ENCODE measurements at places on chromosomes 7 and 10.

DNA sequence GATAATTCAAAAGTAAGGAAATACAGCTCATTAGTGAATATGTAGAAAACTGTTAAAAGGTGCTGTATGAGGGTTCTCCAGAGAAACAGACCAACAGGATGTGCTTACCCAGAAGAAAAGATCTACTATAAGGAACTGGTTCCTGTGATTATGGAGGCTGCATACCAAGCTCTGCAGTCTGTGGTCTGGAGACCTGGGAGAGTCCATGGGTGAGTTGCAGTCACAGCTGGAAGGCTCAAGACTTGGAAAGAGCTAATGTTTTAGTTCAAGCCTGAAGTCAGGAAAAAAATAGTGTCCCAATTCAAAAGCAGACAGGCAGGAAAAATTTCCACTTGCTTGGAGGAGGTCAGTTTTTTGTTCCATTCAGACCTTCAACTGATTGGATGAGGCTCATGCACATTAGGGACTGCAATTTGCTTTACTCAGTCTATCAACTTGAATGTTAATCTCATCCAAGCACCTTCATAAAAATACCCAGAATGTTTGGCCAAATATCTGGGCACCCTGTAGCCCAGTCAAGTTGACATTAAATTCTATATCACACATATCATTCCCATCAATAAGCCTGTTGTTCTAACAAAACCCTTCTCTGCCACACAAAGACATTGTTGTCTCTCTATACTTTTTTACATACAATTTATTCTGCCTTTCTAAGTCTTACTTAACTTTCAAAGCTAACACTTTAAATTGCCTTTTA lies 197.9 kb upstream of the KLF6 start:
- DNase-seq, result no peak

DNA sequence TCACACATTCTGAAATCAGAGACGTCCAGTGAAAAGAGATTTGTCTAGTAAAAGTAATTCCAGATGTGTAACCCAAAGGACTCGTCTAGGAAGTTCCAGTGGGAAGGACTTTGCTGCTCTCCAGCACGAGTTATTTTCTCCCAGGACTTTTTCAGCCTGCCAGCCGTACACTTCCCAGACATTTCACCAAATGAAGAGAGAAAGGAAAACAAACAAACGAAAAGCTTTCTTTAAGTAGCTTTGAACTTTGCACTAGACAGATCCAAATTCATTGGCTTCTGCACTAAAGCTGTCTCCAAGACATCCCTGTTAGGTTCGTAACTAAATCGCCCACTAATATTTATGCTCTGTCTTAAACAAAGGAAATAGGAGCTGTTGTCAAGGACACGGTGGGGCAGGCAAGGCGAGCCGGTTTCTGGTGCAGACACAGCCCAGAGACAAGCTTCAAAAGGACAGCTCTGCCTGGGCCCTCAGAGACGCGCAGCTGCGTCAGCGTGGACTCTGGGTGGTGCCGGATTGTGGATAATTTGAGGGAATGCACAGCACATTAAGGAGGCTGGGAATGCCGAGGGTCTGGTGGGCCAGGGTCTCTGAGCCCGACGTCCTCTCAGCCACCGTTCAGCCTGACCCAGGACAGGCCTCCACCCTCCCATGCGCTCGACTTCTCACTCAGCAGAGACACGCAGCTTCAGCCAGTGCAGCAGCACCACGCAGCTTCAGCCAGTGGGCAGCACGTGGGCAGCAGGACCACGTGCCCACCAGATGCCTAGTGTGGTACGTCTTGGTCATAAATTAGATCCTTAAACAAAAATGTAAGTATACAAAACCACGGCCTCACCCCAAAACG lies 64.1 kb upstream of the INSIG1 start:
- DNase-seq, result no peak

- no peak for DNase-seq
Observed at GRCh38 chr10:15208221-15208620, 39.7 kb upstream of the NMT2 start.

DNA sequence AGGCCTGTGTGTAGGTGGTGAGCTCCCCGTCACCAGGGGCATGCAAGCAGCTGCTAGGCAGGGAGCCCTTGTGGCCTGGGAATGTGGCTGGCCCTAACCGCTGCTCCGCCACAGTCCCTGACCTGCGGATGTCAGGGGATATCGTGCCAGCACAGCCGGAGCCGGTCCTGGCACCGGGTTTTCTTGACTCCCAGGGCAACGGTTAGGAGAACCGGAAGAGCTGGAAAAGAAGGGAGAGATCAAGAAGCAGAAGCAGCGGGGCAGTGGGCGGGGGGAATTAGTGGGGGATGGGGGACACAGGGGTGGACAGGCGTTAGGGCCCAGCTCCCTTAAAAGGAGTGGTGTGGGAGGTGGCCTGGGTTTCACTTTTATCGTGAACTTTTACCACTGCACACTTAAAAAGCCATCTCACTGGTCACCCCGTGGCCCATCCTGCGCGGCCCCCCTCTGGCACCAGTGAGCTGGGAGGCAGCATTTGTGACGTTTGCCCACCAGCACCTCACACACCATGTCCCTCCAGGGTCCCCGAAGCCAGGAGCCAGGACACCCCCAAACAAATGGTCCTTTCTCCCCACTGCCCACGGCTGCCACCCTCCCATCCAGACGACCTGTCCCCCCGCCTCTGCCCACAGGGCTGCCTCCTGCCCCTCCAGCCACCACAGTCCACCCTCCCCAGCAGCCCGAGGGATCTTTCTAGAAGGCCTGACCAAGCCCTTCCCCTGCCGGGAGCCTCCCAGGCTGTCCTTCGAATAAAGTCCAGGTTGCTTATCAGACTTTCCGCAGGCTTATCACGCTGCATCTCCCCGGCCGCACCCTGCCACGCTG lies 1.8 kb upstream of the MICALL2 start:
- peak; percentile 50 for DNase-seq

GRCh38 chr10:92822060-92822634 lies 26.2 kb upstream of the EXOC6 start:
- no peak for DNase-seq

- DNase-seq, result no peak
Observed at GRCh38 chr10:129467359-129468064, 471 bp downstream of the MGMT start.

GRCh38 chr7:97027427-97028234 lies 3.0 kb upstream of the DLX5 start:
- peak; percentile 87 for DNase-seq

DNA sequence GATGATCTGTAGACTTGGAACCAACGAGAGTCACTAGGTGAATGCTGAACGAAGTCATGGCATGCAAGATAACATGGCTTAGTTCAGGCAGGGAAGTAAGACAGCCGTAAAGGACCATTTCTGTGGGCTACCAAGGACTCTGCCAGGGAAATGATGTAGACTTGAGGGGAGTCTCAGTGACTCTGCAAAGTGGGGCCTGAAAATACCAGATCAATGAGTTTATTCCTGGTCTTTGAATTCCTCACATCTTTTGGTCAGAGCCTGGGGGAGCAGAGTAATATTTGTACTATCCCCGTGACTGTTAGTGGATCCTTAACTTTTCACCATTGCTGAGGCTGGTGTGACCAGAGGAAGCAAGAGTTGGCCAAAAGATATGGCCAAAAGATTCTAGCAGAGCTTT lies 60.7 kb upstream of the INHBA start:
- no peak for DNase-seq

GRCh38 chr7:142375710-142376313 lies 118.0 kb upstream of the PRSS58 start:
- DNase-seq, result peak; percentile 59

DNA sequence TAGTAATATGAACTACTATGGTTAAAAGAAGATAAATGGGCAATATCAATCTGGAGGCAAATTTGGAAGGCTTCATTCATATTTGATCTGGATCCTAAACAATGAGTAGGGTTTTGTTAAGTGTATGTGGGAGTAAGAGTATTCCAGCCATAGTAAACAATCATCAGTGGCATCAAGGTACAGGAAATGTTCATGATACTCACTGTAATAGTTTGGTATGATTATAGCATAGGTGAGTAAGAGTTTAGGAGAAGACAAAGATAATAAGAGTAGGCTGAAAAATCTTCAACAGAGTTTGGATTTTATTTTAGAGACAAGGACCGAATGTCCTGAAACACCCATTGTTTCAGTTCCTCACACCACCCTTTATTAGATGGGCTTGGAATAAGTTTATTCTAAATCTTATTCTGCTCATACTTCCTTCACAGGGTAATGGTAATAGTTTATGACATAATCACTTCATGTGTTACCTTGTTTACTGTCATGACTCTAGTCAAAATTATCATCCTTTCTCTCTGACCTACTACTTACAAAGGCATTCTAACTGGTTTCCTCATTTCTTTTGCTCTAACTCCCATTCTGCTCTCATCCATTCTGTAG lies 38.9 kb downstream of the BRAF start:
- no peak for DNase-seq

- no peak for DNase-seq
Observed at GRCh38 chr10:78596556-78596955, 472.2 kb upstream of the ZMIZ1 start.

- DNase-seq, result no peak
Observed at GRCh38 chr7:95560674-95561073, 35.6 kb downstream of the PDK4 start.

GRCh38 chr7:127588019-127588696 lies at the start of gene ARF5:
Gene ARF5, plus strand, starts transcription at chr7:127588411. Its CDS starts 88 bp downstream, at chr7:127588499.
- peak; percentile 93 for DNase-seq

- no peak for DNase-seq
Observed at GRCh38 chr10:129898706-129899268, 65.3 kb downstream of the EBF3 start.

DNA sequence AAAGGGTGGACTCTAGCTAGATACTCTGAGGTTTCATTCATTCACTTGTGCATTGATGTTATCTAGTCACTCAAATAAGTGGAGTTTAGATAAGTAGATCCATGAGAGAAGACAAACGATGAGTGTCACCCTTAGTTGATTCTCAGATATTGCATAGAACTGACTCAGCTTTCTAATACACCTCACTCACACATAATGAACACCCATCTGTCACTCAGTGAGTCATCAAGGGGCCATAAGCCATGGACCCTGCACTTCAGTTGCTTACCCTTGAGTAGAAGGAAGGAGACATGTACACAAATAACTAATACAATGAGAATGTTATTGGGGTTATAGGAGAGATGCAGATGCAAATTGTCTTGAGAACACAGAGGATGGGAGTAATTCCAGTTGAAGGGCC lies 163.8 kb downstream of the SORCS3 start:
- DNase-seq, result no peak

GRCh38 chr7:18038382-18038781 lies 10.7 kb upstream of the PRPS1L1 start:
- no peak for DNase-seq

DNA sequence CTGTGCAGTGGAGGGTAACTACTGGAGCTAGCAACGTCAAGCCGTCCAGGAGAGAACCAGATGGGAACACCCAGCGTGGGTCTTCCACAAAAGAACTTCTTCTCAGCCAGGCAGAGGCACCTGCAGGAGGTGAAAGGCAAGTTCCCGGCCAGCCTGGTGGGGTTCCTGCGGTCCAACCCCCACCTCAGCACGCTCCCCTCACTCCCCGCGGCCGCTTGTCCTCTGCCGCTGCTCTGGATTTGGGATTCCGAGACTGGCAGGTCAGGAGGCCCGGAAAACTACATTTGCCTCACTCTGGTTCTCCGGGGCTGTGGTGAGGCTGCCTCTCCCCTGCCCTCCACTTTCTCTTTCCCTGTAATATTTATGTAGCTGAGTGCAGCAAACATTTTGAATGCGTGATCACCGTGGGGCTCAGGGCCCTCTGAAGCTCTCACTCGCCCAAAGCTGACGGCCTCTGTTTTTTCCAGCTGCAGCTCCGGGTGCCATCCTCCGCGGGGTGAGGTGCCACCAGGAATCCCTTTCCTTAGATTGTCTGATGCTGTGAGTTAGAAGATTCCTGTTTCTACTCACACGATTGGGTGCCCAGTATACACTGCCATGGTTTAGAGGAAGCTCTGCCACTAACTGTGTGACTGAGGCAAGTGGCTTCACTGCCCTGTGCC lies 366.9 kb downstream of the DNAJB6 start:
- DNase-seq, result no peak

- DNase-seq, result no peak
Observed at GRCh38 chr10:132927824-132928223, 14.5 kb downstream of the CFAP46 start.

DNA sequence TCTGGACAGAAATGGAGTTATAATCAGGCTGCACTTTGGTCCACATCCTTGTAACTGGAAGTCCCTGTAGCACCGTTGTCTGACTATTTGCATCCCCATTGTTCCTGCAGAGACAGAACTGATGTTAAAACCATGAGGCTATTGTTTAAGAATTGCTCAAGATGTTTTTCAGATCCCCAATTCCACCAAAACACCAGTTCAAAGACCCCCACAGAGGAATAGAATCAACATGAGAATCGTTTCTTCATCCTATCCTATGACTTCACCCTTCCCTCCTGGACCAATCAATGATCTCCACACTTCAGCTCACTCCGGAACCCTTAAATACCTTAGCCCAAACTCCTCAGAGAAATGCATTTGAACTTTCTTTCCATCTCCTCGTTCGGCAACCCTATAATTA lies 57.1 kb upstream of the GRID1 start:
- no peak for DNase-seq

- no peak for DNase-seq
Observed at GRCh38 chr10:22427101-22427500, 81.8 kb downstream of the SPAG6 start.

DNA sequence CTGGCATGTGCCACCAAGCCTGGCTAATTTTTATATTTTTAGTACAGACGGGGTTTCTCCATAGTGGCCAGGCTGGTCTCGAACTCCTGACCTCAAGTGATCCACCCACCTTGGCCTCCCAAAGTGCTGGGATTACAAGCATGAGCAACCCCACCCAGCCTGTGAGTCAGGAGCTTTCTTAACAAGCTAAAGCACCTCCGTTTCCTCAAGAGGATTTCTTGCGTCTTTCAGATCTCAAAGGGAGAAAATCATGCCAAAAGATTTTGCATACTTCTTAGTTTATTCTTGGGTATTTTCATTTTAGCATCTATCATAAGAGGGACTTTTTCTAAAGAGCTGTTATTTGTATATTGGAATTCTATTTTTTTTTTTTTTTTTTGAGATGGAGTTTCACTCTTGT lies 47.9 kb upstream of the FOXK1 start:
- no peak for DNase-seq

GRCh38 chr7:133258174-133258573 lies 5.3 kb downstream of the EXOC4 start:
- DNase-seq, result no peak
